ENCODE measurements at places on chromosomes 3 and 15. TPM values are rescaled to one million over a fixed set of nuclear protein-coding genes. Genes with fewer than 3 reads are reported as not detected.
A peak's percentile ranks its signal among the peaks of the same experiment; 100 is the strongest.

Gene FETUB
- total RNA-seq = not detected

Gene THUMPD3
- 28.8 TPM for total RNA-seq

Gene HCLS1
- total RNA-seq = 14.6 TPM

Gene TM6SF1
- 1.3 TPM for total RNA-seq

Gene TEX55
- total RNA-seq = 6.6 TPM

Gene GPR62
- 0.97 TPM for total RNA-seq

Gene CYP8B1
- total RNA-seq = not detected

- H3K27me3 ChIP-seq = no peaks in the 10 kb centered on the region
- DNase-seq = no peak
- H3K4me3 ChIP-seq = no peak overlapping the region
- H3K27ac ChIP-seq = no peak overlapping the region
Observed at GRCh38 chr3:78703944-78704343, 1063.9 kb downstream of the ROBO1 start.

- no peaks in the 10 kb centered on the region for H3K4me1 ChIP-seq
- no peak for DNase-seq
- no peaks in the 10 kb centered on the region for H3K27me3 ChIP-seq
- H3K36me3 ChIP-seq = no peaks in the 10 kb centered on the region
- H3K4me3 ChIP-seq = no peak overlapping the region
- no peak overlapping the region for H3K27ac ChIP-seq
Observed at GRCh38 chr3:37096288-37096687, 78.1 kb downstream of the LRRFIP2 start.

GRCh38 chr15:35757765-35758164, 211.8 kb upstream of the DPH6 start:
- no peaks in the 10 kb centered on the region for H3K4me1 ChIP-seq
- no peak for DNase-seq
- no peak overlapping the region for H3K4me3 ChIP-seq

DNA sequence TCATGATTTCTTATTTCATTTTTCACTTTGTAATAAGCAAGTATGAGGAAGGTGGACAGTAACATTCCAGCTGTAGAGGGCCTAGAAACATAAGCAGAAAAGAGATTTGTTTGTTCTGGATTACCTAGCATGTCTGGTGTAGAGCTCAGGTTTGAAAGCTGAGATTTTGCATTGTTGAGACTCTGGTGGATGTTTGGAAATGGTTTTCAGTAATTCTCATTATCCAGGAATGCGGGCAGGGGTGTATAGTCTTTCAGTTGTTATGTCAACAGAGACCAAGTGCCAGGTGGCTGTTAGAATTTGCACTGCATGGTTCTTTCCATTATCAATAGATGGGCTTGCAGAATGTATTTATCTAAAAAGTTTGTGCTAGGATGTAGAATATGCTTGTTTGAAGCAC, 10.9 kb downstream of the GPD1L start:
- DNase-seq = no peak
- peaks cover 6% of the 10 kb centered on the region for H3K4me1 ChIP-seq
- no peaks in the 10 kb centered on the region for H3K36me3 ChIP-seq
- no peak overlapping the region for H3K4me3 ChIP-seq
- H3K27me3 ChIP-seq = no peaks in the 10 kb centered on the region

GRCh38 chr3:100603469-100603868, 5.9 kb upstream of the ADGRG7 start:
- DNase-seq = no peak
- no peaks in the 10 kb centered on the region for H3K4me1 ChIP-seq

GRCh38 chr3:46416811-46417510, 9.9 kb downstream of the CCRL2 start:
- no peaks in the 10 kb centered on the region for H3K27me3 ChIP-seq
- no peaks in the 10 kb centered on the region for H3K36me3 ChIP-seq
- no peak overlapping the region for H3K27ac ChIP-seq
- DNase-seq = no peak
- H3K4me3 ChIP-seq = no peak overlapping the region

DNA sequence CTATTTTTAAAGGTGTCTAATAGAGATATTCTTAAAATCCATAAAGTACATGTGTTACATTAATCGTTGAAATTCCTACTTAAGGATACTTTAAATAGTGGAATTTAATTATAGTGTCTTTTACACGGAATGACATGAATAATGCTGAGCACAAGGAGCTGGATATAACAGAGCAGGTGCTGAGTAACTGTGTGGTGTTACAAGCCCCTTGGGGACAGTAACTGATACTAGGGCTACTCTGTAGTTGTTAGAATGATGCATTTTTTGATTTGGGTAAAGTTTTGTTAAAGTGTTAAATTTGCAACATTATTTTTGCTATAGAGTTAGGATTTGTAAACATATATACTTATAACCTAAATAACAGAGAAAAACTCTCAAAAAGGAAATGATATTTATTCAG, 1496.1 kb downstream of the OTOL1 start:
- H3K36me3 ChIP-seq = no peaks in the 10 kb centered on the region
- H3K27me3 ChIP-seq = no peaks in the 10 kb centered on the region
- H3K27ac ChIP-seq = no peak overlapping the region
- DNase-seq = no peak

- H3K4me1 ChIP-seq = peaks cover 4% of the 10 kb centered on the region
- no peak overlapping the region for H3K4me3 ChIP-seq
- DNase-seq = peak; percentile 82
- no peaks in the 10 kb centered on the region for H3K36me3 ChIP-seq
- no peaks in the 10 kb centered on the region for H3K27me3 ChIP-seq
Observed at GRCh38 chr15:40871749-40872617, 2.1 kb downstream of the RHOV start.

DNA sequence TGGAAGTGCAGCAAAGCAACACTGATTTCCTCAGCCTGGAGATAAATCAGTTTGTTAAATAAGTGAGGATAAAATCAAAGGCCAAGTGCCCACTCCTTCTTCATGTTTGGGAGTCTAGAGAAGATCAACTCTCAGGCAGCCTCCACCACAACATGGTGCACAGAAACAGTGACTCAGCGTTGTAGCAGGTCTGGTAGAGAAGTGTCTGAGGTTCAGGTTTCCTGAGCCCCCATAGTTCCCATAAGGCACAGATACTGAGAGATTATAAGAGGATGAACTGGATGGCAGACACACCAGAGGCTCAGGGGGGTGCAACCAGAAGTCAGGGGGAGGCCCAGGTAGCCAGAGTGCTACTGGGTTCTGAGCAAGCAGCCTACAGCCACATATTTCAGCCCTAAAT, 166.7 kb downstream of the FRMD5 start:
- no peak overlapping the region for H3K4me3 ChIP-seq
- no peaks in the 10 kb centered on the region for H3K4me1 ChIP-seq
- H3K36me3 ChIP-seq = no peaks in the 10 kb centered on the region
- H3K27ac ChIP-seq = no peak overlapping the region
- H3K27me3 ChIP-seq = no peaks in the 10 kb centered on the region

DNA sequence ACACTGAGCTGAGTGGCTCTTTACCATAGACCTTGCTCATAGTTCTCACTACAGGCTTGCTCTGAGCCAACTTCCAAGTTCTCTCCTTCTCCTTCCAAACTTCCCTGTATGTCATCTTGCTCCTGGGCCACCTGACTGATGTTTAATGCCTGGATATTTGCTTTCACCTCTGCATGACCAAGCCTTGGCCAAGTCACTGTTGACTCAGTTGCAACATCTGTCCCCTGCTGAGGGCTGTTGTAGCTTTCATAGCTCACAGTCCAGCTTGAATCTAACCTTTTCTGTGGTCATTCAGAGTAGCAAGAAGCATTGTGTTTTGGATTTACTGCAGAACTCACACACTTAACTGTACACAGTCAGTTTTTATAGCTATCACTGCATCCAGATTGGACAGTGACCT, 171.8 kb upstream of the ROPN1 start:
- no peaks in the 10 kb centered on the region for H3K27me3 ChIP-seq
- no peak overlapping the region for H3K4me3 ChIP-seq
- no peak overlapping the region for H3K27ac ChIP-seq
- no peak for DNase-seq
- no peaks in the 10 kb centered on the region for H3K36me3 ChIP-seq

DNA sequence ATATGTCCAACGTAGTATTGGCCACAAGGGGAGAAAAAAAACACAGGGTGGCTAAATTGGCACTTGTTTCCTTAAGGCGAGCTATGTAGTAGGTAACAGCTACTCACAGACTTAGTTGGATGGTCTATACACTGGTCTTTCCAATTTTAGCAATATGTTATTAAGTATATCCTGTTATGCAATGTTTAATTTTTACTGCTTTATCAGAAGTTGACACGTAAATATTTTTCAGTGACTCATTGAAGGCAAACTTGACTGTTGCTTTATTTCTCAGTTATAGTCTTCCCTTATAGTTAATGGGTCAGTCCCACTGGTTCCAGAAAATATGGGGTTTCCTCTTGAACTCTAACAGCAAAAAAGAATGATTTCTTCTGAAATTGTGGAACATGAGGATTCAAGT, 46.5 kb downstream of the ADPGK start:
- H3K36me3 ChIP-seq = no peaks in the 10 kb centered on the region
- peak overlapping the region; percentile 54 for H3K27ac ChIP-seq
- H3K4me3 ChIP-seq = no peak overlapping the region
- no peaks in the 10 kb centered on the region for H3K4me1 ChIP-seq

GRCh38 chr3:30003741-30004140, 602.7 kb upstream of the TGFBR2 start:
- H3K27me3 ChIP-seq = no peaks in the 10 kb centered on the region
- H3K4me3 ChIP-seq = no peak overlapping the region
- H3K27ac ChIP-seq = no peak overlapping the region
- no peak for DNase-seq

GRCh38 chr15:101396484-101397261, 92.8 kb downstream of the PCSK6 start:
- H3K27ac ChIP-seq = no peak overlapping the region
- H3K36me3 ChIP-seq = no peaks in the 10 kb centered on the region
- DNase-seq = no peak
- no peak overlapping the region for H3K4me3 ChIP-seq
- no peaks in the 10 kb centered on the region for H3K4me1 ChIP-seq
- H3K27me3 ChIP-seq = no peaks in the 10 kb centered on the region

- no peak overlapping the region for H3K4me3 ChIP-seq
- DNase-seq = peak; percentile 64
- H3K27ac ChIP-seq = peak overlapping the region; percentile 10
- H3K36me3 ChIP-seq = no peaks in the 10 kb centered on the region
Observed at GRCh38 chr3:46865031-46865507, 1.8 kb upstream of the MYL3 start.

DNA sequence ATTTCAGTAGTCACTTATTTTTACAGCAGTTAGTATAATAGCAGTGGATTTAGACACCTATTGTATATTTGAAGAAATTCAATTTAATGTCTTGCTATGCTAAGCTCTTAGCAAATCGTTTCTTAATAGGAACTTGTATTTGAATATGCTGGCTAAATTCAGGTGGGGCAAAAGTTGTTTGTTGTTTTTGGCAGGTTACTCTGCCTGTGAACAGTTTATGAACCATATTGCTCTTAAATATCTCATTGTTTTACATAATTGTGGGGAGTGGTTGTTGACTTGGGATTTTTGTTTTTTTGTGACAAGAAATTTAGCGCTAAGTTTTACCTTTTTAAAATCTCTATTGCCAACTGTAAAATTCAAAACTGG, 43.4 kb downstream of the NR2C2 start:
- no peaks in the 10 kb centered on the region for H3K36me3 ChIP-seq
- H3K4me1 ChIP-seq = no peaks in the 10 kb centered on the region
- H3K27ac ChIP-seq = no peak overlapping the region
- no peak overlapping the region for H3K4me3 ChIP-seq

DNA sequence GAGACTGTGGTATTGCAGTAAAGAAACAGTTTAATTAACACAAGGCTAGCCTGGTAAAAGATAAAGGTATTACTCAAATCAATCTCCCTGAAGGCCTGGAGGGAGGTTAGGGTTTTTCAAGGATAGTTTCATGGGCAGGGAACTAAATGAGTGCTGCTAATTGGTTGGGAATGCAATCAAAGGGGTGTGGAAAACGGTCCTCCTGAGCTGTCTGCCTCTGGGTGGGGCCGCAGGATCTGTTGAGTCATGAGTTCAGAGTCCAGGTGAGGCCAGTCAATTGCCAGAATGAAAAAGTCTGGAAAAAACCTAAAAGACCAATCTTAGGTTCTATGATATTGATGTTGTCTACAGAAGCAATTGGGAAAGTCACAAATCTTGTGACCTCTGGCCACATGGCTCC, 293.2 kb downstream of the MCTP2 start:
- no peak overlapping the region for H3K27ac ChIP-seq
- H3K27me3 ChIP-seq = no peaks in the 10 kb centered on the region
- no peak for DNase-seq
- no peak overlapping the region for H3K4me3 ChIP-seq
- H3K4me1 ChIP-seq = no peaks in the 10 kb centered on the region

DNA sequence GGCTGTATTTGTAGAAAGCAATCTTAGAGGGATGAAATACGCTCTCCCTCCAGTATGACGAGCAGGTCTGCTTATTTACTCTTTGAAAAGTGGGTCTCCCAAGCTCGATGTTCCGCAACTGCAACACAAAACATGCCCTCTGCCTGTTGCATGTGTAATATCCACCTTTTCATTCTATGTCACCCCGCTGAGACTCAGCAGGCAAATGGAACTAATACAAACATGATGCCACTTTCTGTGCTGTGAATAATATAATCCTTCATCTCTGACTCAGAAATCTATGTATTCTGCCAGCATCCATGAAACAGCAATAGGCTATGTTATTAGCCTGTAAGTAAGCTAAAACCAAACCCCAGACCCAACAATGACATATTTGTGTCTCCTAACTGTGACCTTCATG, 200.8 kb upstream of the TMCO5A start:
- no peak overlapping the region for H3K27ac ChIP-seq
- H3K36me3 ChIP-seq = no peaks in the 10 kb centered on the region
- no peak for DNase-seq

Measured in prostate gland (tissue), 2 donors.